Colonic mucosa (tissue), 4 donors: ENCODE measurements at places on chromosomes 7 and 10. TPM values are rescaled to one million over a fixed set of nuclear protein-coding genes. Genes with fewer than 3 reads are reported as not detected.

DNA sequence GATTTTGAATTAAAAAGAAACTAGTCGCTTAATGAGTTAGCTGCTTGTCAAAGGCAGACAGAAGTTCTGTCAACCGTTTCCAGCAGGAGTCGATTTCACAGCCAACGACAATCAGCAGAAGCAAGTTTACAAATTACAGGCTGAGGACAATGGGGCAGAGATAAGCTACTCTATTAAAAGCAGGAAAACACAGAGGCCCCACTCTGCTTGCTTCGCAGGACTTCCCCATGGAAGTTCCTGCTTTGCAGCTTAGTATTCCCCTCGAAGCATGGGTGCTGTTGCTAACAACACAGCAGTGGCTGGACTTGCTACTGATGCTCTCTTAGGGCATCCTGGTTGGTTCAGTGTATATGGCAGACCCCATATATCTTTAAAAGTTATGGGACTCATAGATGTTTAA is 50.8 kb upstream of the KLF6 start:
- peak; percentile 46 for DNase-seq
- H3K36me3 ChIP-seq: no peaks in the 10 kb centered on the region
- no peaks in the 10 kb centered on the region for H3K27me3 ChIP-seq
- no peak overlapping the region for H3K4me3 ChIP-seq
- H3K27ac ChIP-seq: peak overlapping the region; percentile 1

DNA sequence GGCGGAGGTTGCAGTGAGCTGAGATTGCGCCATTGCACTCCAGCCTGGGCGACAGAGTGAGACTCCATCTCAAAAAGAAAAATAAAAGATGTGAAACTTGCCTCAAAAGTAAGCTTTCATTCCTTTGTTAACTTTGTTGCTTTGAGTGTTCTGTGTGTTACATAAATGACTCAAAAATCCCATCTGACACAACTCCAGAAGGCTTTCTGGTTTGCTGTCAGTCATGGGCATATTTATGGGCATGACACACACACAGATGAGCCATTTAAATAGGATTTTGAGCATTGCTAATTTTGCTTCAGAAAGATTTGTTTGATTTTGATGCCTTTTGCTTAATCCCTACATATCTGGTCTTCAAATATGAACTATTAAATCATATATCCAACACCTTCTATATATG is 82.6 kb downstream of the CACNB2 start:
- H3K36me3 ChIP-seq: no peaks in the 10 kb centered on the region
- no peaks in the 10 kb centered on the region for H3K27me3 ChIP-seq
- H3K4me3 ChIP-seq: no peak overlapping the region

DNA sequence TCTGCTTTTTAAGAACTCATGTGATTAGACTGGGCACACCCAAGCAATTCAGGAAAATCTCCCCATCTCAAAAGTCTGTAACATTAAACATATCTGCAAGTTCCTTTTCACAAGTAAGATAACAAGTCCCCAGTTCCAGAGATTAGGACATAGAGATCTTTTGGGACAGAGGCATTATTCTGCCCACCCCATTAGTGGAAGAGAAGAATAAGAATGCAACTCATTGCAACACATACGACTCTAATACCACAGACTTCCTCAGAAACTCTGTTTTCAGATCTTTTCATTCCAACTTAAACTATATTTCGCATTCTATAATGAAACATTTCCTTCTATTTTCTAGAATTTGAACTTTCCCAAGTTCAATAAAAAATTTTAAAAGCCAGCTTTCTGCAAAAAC is 137.7 kb downstream of the SEMA3C start:
- no peaks in the 10 kb centered on the region for H3K4me1 ChIP-seq
- H3K27me3 ChIP-seq: no peaks in the 10 kb centered on the region
- DNase-seq: no peak
- H3K4me3 ChIP-seq: no peak overlapping the region

- no peak for DNase-seq
- H3K27ac ChIP-seq: peak overlapping the region; percentile 73
- H3K4me1 ChIP-seq: no peaks in the 10 kb centered on the region
- no peaks in the 10 kb centered on the region for H3K36me3 ChIP-seq
These were observed 48.5 kb upstream of the GLCCI1 start for GRCh38 chr7:7920056-7920455.

- H3K4me3 ChIP-seq: no peak overlapping the region
- no peaks in the 10 kb centered on the region for H3K36me3 ChIP-seq
- H3K4me1 ChIP-seq: no peaks in the 10 kb centered on the region
- no peak overlapping the region for H3K27ac ChIP-seq
- no peaks in the 10 kb centered on the region for H3K27me3 ChIP-seq
These were observed 33.3 kb downstream of the PLPP4 start for GRCh38 chr10:120490288-120490687.

The NT5C2 gene
- 89.5 TPM for total RNA-seq

The CCDC7 gene
- total RNA-seq: 9.9 TPM

The KLF14 gene
- total RNA-seq: not detected

The COL1A2 gene
- 55.6 TPM for total RNA-seq

The CC2D2B gene
- total RNA-seq: 0.48 TPM
